ENCODE measurements at places on chromosomes 3 and 15.

- DNase-seq: no peak
Measured at GRCh38 chr15:89330119-89330518, 4.5 kb downstream of the POLG start.

- no peak for DNase-seq
Measured at GRCh38 chr3:178707311-178708031, 171.2 kb downstream of the KCNMB2 start.

DNA sequence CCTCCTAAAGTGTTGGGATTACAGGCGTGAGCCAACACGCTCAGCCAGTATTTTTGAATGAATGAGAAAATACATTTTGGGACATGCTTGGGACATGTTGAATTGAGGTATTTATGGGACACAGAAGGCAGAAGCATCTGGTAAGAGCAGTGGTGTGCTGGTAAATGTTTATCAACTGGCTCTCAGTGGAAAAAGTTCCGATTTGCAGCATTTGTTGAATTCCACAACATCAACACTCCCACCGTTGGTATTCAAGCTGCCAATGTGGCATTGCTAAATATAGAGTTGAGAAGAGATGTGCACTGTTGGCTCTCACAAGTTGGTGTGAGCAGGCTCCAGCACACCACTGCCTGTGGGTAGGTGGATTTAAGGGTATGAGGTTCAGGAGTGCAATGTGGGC, 35.8 kb upstream of the LRRFIP2 start:
- no peak for DNase-seq

DNA sequence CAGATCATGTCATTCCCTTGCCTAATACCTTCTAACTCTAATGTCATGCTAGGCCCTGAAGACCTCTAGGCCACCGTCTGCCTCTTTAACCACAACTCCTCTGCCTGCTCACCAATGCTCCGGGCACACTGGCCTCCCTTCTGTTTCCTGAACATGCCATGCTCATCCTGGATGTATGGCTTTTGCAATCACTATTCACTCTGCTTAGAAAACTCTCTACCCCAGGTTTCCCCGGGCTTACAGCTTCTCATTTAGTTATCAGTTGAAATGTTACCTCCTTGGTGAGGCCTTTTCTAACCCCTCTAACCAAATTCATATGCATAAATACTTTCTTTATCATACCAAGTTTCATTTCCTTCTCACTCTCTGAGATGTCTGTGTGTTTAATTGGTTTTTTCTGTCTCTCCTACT, 727.8 kb upstream of the CFAP20DC start:
- DNase-seq: no peak

DNA sequence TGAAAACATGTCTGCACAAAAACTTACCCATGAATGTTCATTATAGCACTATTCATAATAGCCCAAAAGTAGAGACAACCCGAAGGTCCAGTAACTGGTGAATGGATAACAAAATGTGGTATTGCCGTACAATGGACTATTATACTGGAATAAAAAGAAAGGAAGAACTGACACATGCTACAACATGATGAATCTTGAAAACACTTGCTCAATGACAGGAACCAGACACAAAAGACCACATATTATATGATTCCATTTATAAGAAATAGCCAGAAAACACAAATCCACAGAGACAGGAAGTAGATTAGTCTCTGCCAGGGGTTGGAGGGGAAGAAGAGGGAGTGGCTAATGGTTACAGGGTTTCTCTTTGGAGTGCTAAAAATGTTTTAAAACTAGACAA, 18.3 kb downstream of the SHC4 start:
- DNase-seq: no peak

- DNase-seq: no peak
Measured at GRCh38 chr3:188421836-188422540, 268.0 kb downstream of the LPP start.

DNA sequence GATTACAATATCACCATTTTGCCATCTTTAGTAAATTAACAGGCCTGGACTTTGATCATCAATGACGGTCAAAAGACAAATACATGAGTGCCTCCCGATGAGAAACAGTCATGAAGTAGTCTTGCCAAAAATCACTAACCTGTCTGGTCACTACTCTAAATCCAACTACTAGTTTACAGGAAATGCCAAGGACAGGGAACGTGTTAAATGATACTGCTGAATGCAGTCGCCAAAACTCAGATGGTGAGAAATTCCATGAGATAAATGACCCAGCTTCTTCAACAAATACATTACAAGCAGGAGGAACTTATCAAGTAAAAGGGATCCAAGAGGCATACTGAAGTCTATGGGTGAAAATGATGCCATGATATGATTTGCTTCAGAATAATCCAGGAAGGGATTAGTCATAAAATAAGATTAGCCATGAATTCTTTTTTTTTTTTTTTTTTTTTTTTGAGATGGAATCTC, 35.8 kb upstream of the ATP13A3 start:
- DNase-seq: no peak

GRCh38 chr3:123027292-123028232, at the start of gene SEMA5B:
SEMA5B (minus strand) TSS chr3:123027763; CDS start chr3:122961263, 66,500 bp downstream.
- DNase-seq: no peak

- no peak for DNase-seq
Measured at GRCh38 chr3:195839260-195840010, 27.7 kb upstream of the MUC4 start.

GRCh38 chr3:157127268-157127667, 32.7 kb downstream of the CCNL1 start:
- no peak for DNase-seq

GRCh38 chr15:34841262-34841725, 45.9 kb upstream of the ACTC1 start:
- DNase-seq: no peak

DNA sequence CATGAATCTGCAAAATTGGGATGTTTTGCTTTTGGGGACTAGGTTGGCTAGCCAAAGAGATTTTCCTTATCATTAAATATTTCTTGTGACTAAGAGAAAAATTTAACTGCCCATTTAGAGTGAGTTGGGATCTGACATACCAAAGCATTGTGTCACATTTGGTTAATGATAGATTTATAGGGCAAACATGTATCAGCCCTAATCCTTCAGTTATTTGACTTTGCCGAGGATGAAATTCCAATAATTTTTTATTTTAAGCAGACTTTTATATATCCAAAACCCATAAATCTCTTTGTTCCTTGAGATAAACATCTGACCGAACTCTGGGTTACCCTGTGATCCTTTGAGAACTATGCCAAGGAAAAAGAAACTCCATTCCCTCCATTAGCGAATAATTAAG, 218.9 kb downstream of the CDIN1 start:
- no peak for DNase-seq

GRCh38 chr3:135232226-135232625, 437.2 kb downstream of the EPHB1 start:
- no peak for DNase-seq

GRCh38 chr3:156448300-156448699, 106.6 kb downstream of the SSR3 start:
- DNase-seq: no peak

GRCh38 chr3:76362643-76363042, 577.3 kb upstream of the ZNF717 start:
- DNase-seq: no peak

DNA sequence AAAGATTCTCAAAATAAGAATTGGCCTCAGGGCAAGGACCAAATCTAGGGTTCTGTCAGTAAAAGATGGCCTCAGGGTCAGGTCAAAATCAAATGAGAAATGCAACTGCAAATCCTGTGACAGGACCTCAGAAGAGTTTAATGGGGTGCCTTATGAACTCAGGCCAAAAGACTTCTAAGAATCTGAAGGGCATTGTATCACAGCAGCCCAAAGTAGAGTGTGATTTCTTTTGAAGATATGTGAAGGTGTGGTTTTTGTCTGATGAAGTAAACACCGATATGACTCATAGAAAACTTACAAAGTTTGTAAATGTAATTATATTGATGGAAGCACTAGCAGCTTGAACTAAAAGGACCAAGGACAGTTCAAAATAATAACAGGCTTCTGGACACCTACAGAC, 966.1 kb downstream of the AGBL1 start:
- no peak for DNase-seq

DNA sequence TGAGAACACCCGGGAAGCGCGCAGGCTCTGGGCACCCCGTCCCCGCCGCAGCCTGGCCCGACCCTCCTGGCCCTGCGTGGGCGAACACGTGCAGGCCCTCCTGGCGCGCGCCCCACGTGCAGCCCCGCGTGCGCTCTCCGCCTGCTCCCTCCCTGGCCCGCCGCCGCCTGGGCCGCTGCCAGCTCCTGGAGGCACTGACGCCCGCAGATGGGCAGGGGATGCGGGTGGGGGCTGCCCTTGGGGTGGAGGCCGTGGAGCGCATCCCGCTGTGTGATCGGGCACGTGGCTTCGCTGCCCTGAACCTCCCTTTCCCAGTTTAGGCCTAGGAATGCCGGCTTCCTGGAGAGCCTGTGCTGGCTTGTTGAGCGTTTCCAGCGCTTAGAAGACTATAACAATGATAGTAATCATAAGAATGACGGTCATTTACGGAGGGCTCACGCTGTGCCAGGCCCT, 104.6 kb upstream of the SLC6A6 start:
- DNase-seq: no peak

- DNase-seq: no peak
Measured at GRCh38 chr3:60742606-60743145, 508.6 kb downstream of the FHIT start.

DNA sequence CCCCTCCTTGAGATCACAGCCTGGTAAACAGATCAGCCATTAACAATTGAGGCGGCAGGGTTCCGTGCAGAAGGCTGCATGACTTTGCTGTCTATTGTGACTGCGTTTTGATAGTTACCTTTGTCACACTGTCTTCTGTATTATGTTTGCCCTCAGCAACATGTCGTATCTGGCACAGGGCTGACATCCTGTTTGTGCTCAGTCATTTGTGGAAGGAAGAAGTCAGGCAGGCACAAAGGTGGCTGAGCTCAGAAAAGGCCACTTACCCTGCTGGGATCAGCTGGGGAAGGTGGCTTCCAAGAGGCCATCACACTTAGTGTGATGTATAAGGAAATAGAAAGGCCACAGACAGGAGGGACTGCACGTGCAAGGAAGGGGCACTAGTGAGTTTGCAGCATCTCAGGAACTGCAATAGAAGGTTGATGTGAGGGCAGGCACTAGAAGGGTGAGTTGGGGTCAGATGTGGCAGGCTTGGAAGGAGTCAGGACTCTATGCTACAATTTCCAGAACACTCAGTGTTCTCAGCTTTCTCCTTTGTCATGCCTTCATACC, 13.4 kb downstream of the PML start:
- no peak for DNase-seq

DNA sequence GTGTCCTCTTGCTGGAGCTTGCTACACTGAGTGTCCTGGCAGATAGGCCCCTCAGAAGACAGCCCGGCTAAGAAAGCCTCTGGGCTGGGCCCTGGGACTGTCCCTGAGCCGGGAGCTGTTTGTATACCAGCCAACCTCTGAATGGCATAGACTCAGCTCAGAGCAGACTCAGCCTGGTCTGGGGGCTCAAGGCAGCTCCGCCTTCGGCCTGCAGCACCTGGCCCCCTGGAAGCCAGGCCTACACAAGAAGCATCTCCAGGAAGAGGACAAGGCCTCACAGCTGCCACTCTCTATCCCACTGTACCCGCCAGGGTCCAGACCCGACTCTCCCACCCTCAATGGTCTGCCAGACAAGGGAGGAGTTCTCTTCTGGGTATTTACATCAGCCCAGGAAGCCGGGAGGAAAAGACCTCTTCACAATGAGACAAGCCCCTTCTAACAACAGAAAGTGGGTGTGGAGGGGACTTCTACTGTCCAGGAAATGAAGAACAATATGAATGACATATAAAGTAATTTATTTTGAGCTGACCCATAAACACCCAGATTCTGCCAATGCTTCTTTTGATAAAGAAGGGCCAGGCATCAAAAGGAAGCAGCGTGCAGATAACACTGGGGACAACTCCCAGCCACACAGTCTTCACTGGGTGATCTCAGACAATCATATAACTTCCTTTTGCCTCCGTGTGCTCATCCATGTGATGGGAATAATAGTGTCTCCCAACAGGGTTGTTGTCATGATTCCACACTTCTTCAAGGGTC, 110.2 kb downstream of the TPRA1 start:
- DNase-seq: no peak

DNA sequence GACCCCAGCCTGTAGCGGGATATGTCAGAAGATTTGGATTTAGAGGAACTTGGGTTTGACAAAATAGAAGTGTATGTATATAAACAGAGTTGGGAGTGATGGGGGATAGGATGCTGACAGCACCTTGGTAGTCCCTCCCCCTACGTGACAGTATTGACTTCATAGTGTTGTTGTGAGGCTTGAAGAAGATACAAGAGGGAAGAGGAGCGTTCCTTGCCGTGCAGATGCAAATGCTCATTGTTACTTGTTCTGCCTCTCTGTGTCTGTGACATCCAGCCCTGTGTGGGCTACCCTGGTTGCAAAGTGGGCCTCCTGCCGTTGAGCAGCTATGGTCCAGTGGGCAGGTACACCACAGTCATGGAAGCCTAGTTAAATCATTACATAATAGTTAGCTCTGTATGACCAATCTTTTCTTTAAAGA, 45.0 kb downstream of the SMAD3 start:
- no peak for DNase-seq

DNA sequence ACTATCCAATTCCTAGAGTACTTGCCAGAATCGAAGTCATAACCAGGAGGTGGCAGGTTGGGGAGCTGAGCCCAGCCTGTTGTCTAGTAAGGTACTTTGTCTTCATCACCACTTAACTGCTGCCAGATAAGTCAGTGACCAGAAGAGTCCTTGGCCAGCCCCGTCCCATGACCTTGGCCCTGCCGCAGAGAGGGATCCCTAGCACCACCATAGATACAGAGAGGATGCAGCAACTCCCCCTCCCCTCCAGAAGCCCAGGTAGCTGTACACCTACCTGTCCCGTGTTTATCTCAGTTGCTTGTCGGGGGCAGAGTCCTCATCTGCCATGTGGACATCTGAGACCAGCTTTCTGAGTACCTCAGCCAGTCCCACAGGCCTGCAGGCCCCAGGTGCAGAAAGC, 153.6 kb upstream of the TP63 start:
- DNase-seq: no peak

GRCh38 chr3:53250881-53251605, 4.8 kb downstream of the TKT start:
- no peak for DNase-seq

DNA sequence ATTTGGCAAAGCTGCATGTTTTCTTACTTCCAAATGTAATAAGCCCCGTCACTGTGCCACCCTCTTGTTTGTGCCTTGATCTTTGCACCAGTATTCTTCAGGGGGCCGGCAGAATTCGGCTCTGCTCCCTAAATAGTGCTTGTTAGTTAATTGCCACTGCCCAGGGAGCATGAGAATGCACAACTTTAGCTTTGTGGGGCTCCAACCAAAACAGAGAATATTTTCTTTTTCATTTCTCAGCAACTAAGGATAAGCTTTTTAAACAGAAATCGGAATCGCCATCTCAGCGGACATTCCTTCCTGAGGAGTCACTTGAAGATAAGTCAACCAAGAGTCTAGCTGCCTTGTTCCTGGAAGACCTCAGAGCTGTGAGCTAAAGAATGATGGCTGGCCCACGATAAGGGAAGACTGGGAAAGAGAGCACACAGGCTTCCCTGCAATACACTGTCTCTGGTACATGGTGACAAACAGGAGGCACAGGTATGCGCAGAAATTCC, 106.0 kb downstream of the LRIG1 start:
- no peak for DNase-seq

GRCh38 chr3:158918008-158918407, 116.2 kb downstream of the MFSD1 start:
- DNase-seq: no peak
